ENCODE measurements at places on chromosomes 12 and 14.

GRCh38 chr12:47651368-47652254, 54.2 kb downstream of the RPAP3 start:
- no peak overlapping the region for H3K4me3 ChIP-seq
- no peak for DNase-seq
- no peaks in the 10 kb centered on the region for H3K27me3 ChIP-seq
- peaks cover 13% of the 10 kb centered on the region for H3K36me3 ChIP-seq

DNA sequence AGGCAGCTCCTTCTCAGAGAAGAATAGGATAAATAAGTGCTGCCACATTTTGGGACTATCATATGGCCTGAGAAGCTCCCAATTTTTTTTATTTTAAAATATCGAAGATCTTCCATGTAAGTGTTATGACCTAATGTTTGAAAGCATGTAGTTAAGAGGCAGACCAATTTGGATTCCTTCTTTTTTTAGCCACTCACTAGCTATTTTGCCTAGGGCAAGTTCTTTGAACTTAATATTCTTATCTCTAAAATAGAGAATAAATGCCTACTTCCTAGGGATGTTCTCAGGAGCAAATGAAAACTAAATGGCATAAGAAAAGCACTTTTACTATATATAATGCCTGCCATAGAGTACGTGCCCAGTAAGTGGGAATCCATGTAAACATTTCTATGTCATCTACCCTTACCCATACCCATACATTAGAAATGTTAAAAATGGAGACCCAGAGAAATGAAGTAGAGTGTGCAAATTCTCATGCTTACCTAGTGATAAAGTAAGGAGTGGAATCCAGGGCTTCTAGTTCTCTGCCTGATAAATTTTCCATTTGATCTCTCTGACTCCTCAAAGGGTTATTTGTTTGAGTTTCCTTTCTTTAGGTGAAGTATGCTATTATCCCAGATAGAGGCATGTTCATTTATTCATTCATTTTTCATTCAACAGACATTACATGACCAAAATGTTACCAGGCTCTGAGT, 148.3 kb downstream of the TGFB3 start:
- peaks cover 52% of the 10 kb centered on the region for H3K4me1 ChIP-seq
- peak overlapping the region; percentile 74 for H3K27ac ChIP-seq
- peaks cover 4% of the 10 kb centered on the region for H3K36me3 ChIP-seq
- no peak for DNase-seq
- no peaks in the 10 kb centered on the region for H3K27me3 ChIP-seq

DNA sequence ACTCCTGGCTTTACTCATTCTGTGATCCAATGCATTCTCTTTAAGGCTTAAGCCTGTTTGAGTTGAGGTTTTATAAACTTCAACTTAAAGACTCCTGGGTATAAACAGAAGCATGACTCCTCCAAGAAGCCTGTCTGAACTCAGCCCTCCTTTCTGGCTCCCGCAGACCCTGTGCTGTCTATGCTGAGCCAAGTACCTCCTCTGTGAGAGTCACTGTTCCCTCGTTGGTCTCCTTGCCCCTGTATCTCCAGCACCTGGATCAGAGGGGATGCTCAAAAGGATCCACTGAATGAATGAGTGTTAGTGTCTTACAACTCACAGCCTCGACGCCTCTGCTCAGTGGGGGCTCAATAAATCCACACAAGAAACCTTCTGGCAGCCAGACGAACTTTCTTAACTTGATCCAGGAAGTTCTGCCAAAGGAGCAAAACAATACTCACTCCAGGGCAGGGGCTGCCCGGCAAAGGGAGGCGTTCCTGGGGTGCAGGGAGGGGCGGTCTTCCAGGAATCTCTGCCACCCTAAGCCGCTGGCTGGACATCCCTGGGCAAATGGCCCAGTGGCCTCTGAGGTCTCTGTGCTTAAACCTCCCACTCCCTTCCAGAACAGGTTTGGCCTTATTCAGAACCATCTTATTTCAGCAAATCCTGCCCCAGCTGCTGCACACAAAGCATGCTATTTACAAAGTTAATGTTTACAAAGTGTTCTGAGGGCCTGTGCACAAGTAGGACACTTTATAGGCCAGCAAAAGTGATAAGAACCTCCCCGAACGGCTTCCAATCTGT, 32.9 kb downstream of the MAP1LC3B2 start:
- H3K4me3 ChIP-seq: no peak overlapping the region
- peaks cover 5% of the 10 kb centered on the region for H3K4me1 ChIP-seq
- no peak overlapping the region for H3K27ac ChIP-seq
- H3K27me3 ChIP-seq: no peaks in the 10 kb centered on the region
- H3K36me3 ChIP-seq: no peaks in the 10 kb centered on the region

GRCh38 chr12:49577589-49578315, 9.8 kb upstream of the MCRS1 start:
- H3K27ac ChIP-seq: no peak overlapping the region
- no peak for DNase-seq
- H3K4me1 ChIP-seq: peaks cover 4% of the 10 kb centered on the region
- H3K27me3 ChIP-seq: no peaks in the 10 kb centered on the region
- H3K4me3 ChIP-seq: no peak overlapping the region
- peaks cover 20% of the 10 kb centered on the region for H3K36me3 ChIP-seq

GRCh38 chr12:90970911-90971310, 15.9 kb upstream of the CCER1 start:
- no peak for DNase-seq
- no peaks in the 10 kb centered on the region for H3K27me3 ChIP-seq
- H3K4me1 ChIP-seq: peaks cover 32% of the 10 kb centered on the region
- peak overlapping the region; percentile 30 for H3K27ac ChIP-seq
- peaks cover 2% of the 10 kb centered on the region for H3K36me3 ChIP-seq
- no peak overlapping the region for H3K4me3 ChIP-seq

GRCh38 chr12:127401536-127401935, 865.4 kb upstream of the TMEM132C start:
- peaks cover 3% of the 10 kb centered on the region for H3K27me3 ChIP-seq
- no peak overlapping the region for H3K27ac ChIP-seq
- H3K4me1 ChIP-seq: no peaks in the 10 kb centered on the region
- no peak overlapping the region for H3K4me3 ChIP-seq
- H3K36me3 ChIP-seq: no peaks in the 10 kb centered on the region
- DNase-seq: no peak

GRCh38 chr12:14373217-14373616, 7.7 kb downstream of the ATF7IP start:
- peaks cover 36% of the 10 kb centered on the region for H3K4me1 ChIP-seq
- DNase-seq: no peak
- no peak overlapping the region for H3K4me3 ChIP-seq
- H3K27ac ChIP-seq: peak overlapping the region; percentile 83
- no peaks in the 10 kb centered on the region for H3K27me3 ChIP-seq

DNA sequence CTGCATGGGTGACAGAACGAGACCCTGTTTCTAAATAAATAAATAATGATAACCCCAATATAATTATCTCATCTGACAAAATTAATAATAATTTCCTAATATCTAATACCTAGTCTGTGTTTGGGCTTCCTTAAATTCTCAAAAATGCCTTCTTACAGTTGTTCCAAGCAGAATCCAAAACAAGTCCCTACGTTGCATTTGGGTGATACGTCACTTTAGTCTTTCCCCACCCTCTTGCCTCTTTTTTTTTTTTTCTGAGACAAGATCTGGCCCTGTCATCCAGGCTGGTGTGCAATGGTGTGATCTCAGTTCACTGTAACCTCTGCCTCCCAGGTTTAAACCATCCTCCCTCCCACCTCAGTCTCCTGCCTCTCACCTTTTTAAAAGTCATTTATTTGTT, 26.7 kb downstream of the VEZT start:
- DNase-seq: no peak
- H3K4me1 ChIP-seq: peaks cover 13% of the 10 kb centered on the region
- H3K27me3 ChIP-seq: no peaks in the 10 kb centered on the region
- no peak overlapping the region for H3K4me3 ChIP-seq
- H3K36me3 ChIP-seq: peaks cover 15% of the 10 kb centered on the region

GRCh38 chr12:111673503-111673902, 12.3 kb downstream of the BRAP start:
- no peak for DNase-seq
- no peak overlapping the region for H3K4me3 ChIP-seq
- peaks cover 20% of the 10 kb centered on the region for H3K36me3 ChIP-seq
- H3K27me3 ChIP-seq: no peaks in the 10 kb centered on the region

DNA sequence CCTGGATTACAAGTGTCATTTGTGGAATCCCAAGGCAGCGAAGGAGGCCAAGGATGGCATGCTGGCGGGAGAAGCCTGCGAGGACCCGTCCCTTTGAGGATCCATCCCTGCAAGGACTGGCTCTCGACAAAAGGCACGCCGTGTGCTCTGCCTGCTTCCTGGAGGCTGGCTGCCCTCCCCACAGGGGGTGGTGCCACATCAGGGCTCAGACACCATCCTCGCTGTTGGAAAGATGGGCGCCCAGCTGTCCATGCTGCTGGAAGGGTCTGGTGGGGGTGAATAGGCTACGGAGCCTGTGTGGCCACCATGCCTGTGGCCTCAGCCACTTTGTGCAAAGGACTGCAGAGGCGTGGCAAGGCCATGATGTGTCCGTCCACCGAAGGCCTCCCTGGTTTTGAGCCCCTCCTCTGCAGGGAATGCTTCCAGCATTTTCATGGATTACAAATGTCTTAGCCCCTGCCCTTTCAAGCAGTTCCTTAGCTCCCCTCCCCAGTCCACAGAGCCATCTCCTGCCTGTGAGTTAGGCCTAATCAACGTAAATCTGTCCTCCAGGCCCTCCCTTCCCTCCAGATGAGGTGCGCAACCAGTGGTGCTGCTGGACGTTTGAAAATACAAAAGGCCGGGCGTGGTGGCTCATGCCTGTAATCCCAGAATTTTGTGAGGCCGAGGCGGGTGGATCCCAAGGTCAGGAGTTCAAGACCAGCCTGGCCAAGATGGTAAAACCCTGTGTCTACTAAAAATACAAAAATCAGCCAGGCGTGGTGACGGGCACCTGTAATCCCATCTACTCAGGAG, 22.1 kb downstream of the ZBTB42 start:
- H3K36me3 ChIP-seq: peaks cover 5% of the 10 kb centered on the region
- H3K27ac ChIP-seq: no peak overlapping the region
- H3K4me3 ChIP-seq: no peak overlapping the region

DNA sequence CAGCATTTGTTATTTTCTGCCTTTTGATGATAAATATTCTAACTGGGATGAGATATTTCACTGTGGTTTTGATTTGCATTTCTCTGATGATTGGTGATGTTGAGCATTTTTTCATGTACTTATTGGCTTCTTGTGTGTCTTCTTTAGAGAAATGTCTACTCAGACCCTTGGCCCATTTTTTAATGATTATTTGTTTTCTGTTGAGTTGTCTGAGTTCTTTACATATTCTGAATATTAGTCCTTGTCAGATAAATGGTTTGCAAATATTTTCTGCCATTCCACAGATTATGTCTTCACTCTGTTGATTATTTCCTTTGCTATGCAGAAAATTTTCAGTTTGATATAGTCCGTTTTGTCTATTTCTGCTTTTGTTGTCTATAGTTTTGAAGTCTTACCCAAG, 317.0 kb downstream of the CEP128 start:
- peaks cover 4% of the 10 kb centered on the region for H3K36me3 ChIP-seq
- no peak for DNase-seq
- H3K4me1 ChIP-seq: no peaks in the 10 kb centered on the region
- no peaks in the 10 kb centered on the region for H3K27me3 ChIP-seq
- no peak overlapping the region for H3K4me3 ChIP-seq
- H3K27ac ChIP-seq: no peak overlapping the region

DNA sequence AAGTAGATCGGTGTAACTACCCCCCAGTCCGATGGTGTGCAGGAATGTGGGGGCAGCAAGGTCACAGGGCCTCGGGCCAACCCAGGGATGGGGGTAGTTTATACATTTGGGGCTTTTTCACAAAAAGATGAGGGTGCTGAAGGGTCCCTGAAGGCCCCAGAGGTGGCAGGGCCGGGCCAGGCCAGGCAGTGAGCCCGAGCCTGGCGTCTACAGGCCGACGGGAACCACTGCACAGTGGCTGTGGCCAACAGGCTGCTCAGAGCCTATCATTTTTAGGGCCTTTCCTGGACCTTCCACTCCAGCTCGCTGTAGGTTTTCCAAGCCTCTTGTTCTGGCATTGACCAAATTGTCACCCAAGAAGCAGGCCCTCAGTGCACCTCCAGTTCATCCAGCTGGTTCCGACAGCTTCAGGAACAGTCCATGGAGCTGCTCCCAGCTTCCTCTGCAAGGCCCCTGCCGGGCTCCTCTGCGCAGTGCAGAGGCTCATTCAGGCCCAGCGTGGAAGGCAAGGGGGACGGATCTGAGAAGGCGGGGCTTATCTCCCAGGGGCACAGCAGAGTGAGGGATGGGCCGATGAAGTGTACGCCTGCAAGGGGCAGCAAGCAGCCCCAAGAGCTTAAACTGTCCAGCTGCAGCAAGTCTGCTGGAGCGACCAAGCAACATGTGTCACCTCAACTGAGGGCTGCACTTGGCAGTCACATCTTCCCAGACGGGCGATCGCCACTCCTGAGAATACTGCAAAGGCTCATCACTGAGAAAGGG, 13.9 kb downstream of the CDCA4 start:
- H3K36me3 ChIP-seq: peaks cover 5% of the 10 kb centered on the region
- no peak for DNase-seq
- H3K4me1 ChIP-seq: peaks cover 4% of the 10 kb centered on the region
- no peak overlapping the region for H3K27ac ChIP-seq
- no peak overlapping the region for H3K4me3 ChIP-seq

- H3K4me1 ChIP-seq: no peaks in the 10 kb centered on the region
- no peaks in the 10 kb centered on the region for H3K27me3 ChIP-seq
- no peak overlapping the region for H3K27ac ChIP-seq
These were observed 18.2 kb downstream of the RPAP3 start for GRCh38 chr12:47687636-47688035.

DNA sequence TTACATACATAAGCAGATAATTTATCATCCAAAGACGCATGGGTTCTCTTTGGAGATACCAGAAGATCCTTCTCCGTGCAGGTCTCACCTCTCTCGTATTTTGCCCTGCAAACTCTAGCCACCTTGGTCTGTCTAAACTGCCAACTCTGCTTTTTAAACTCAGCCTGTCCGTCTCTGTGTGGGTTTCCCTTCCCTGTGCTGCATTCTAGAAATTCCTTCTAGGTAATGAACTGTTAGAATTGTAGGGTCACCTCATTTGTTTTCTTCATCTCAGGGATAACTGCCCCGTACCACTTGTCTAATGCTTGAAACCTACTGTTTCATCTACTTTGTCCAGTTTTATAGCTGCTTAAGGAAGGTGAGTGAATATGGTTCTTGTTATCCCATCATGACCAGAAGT, 45.4 kb upstream of the CCDC196 start:
- H3K36me3 ChIP-seq: no peaks in the 10 kb centered on the region
- H3K27ac ChIP-seq: no peak overlapping the region
- DNase-seq: no peak
- H3K27me3 ChIP-seq: peaks cover 3% of the 10 kb centered on the region

GRCh38 chr12:67391034-67391433, 121.9 kb downstream of the CAND1 start:
- H3K27me3 ChIP-seq: peaks cover 2% of the 10 kb centered on the region
- DNase-seq: no peak
- no peaks in the 10 kb centered on the region for H3K36me3 ChIP-seq
- peaks cover 47% of the 10 kb centered on the region for H3K4me1 ChIP-seq
- H3K4me3 ChIP-seq: no peak overlapping the region
- H3K27ac ChIP-seq: no peak overlapping the region
